ENCODE measurements at places on chromosomes 13 and 19.

- no peak for DNase-seq
These were observed 418.3 kb downstream of the DIAPH3 start for GRCh38 chr13:59745392-59745788.

GRCh38 chr13:85236413-85236812 lies 562.8 kb downstream of the SLITRK6 start:
- DNase-seq: no peak

DNA sequence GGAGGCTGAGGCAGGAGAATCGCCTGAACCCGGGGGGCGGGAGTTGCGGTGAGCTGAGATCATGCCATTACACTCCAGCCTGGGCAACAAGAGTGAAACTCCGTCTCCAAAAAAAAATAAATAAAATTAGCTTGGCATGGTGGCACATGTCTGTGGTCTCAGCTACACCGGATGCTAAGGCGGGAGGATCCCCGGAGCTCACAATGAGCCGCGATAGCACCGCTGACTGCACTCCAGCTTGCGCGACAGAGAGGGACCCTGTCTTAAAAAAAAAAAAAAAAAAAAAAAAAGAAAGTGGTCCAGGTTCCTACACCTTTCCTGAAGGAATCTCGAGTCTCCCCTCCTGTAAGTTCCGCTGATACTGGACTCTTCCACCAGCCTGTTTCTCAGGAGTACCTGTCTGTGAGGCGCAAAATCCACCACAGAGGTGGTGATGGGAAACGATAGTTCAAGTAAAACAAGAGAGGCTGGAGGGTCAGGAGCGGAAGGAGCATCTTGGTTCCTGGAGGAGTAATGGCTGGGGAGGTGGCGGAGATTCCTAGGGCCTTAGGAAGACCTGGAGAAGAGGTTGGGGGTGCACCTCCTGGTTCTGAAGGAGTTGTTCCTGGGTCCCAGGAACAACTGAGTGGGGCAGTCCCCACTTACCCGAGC lies 471 bp downstream of the FUT1 start:
- no peak for DNase-seq

- no peak for DNase-seq
These were observed 100.4 kb downstream of the SLC10A2 start for GRCh38 chr13:102965802-102966201.

DNA sequence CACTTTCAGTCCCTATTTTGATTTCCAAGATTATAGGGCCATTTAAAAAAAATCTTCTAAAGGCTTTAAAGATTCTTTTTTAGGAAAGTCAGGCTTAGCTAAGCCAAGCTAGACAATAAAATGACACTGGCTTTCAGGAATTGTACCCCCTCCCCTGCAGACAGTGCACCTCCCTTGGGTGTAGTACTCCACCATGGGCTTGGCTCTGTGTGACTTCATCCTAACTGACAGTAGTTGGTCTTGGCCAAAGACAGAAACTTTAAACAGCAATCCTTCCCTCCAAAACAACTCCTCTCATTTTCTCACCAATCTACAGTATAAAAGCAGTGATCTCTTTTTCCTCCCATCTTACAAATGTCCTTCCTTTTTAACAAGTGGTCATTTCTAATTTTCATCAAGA lies 283.0 kb downstream of the DNAJC15 start:
- no peak for DNase-seq

DNA sequence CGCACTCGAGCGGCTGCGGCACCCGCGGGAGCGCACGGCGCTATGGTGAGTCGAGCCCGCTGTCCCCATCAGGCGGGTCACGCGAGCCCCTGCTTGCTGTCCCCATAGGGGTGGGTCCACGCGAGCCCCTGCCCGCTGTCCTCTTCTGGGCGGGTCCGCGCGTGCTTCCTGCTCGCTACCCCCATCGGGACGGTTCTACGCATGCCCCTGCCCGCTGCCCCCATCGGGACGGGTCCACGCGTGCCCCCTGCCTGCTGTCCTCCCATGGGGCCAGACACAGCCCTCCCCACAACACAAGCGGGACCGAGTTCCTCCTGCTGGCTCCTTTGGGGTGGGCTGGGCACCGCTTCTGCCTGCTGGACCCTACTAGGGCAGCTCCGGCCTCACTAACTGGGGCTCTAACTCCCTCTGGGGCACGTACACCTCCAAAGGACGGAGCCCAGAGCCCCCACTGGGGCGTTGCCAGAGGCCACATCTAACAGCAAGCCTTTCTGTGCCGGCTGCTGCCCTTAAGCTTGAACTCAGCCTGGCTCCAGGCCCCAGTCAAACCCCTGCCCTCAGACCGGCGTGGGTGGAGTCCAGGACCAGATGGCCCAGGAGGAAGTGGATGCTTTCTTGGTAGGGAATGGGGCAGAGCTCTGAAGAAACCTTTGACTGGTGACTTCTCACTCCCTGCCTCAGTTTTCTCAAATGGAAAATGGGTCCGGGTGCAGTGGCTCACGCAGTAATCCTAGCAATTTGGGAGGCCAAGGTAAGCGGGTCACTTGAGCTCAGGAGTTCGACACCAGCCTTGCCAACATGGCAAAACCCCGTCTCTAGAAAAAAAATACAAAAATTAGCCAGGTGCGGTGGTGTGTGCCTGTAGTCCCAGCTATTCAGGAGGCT lies 722 bp downstream of the COLGALT1 start:
- DNase-seq: peak; percentile 82

DNA sequence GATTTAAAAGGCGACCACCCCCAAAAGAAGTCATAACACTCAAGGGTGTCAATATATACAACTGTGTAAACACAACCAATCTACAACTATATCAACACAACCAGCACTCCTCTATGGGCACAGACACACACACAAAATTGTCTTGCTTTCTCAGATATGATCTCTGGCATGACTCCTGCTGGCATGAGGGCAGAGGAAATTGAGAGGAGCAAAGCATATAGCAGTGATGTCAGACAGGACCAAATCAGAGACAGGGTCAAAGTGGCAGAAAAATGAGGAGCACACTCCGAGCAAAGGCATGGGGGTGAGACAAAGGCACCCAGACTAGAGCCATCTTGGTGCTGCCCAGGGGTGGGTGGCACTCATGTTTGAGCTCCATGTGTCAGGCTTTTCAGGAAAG lies 9.6 kb downstream of the IRGQ start:
- no peak for DNase-seq

- DNase-seq: no peak
These were observed 6.2 kb downstream of the NDUFA11 start for GRCh38 chr19:5897189-5897969.

DNA sequence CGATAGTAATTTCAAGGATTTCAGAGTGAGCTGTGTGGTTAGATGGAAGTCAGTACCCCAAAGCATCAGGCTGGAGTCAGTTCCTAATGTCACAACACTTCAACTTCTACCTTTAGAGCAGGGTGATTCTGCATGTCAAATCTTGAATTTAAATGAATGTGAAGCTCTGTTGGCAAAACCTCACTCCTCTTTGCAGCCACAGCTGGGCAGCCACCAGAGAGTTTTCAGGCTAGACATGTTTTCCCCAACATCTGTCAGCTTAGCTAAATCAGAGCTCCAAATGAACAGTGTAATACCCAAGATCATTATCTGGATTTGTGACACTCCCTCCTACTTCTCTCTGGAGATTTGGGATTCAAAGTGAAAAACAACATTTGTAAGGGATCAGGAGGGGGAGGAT lies 33.7 kb upstream of the OLFM4 start:
- no peak for DNase-seq

DNA sequence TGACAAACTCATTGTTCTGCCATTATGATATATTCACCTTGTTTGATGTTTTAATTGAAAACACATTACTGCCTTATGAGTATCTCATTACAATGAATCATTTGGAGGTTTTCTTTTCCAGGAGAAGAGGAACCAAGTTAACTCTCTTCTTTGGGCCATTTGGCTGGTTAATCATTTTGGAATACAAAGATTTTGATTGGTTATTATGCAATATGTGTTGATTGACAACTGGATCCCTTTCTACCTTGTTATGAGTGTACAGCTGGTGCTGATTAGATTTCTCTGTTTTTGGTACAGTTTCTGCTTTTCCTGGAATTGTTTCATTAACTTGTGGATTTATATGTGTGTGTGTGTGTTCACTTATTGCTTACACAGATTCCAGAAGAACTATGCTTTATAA lies 49.2 kb upstream of the RGCC start:
- DNase-seq: no peak

- no peak for DNase-seq
These were observed 10.2 kb downstream of the CAPN12 start for GRCh38 chr19:38734176-38734425.

GRCh38 chr13:89763005-89763404 lies 1584.5 kb upstream of the MIR17HG start:
- DNase-seq: no peak

GRCh38 chr13:105139380-105140285 lies 1395.8 kb downstream of the EFNB2 start:
- DNase-seq: peak; percentile 25

- DNase-seq: peak; percentile 70
These were observed 1.1 kb upstream of the FXYD3 start for GRCh38 chr19:35114353-35115176.

GRCh38 chr13:22064854-22065620 lies 394.2 kb downstream of the FGF9 start:
- no peak for DNase-seq

GRCh38 chr19:55643003-55643886 lies at the start of gene ZNF581:
Gene ZNF581 (plus strand): TSS chr19:55643649. CDS start chr19:55644572, 923 bp downstream.
- peak; percentile 81 for DNase-seq

- peak; percentile 81 for DNase-seq
These were observed 33.6 kb upstream of the NANOS3 start for GRCh38 chr19:13843104-13843921.

DNA sequence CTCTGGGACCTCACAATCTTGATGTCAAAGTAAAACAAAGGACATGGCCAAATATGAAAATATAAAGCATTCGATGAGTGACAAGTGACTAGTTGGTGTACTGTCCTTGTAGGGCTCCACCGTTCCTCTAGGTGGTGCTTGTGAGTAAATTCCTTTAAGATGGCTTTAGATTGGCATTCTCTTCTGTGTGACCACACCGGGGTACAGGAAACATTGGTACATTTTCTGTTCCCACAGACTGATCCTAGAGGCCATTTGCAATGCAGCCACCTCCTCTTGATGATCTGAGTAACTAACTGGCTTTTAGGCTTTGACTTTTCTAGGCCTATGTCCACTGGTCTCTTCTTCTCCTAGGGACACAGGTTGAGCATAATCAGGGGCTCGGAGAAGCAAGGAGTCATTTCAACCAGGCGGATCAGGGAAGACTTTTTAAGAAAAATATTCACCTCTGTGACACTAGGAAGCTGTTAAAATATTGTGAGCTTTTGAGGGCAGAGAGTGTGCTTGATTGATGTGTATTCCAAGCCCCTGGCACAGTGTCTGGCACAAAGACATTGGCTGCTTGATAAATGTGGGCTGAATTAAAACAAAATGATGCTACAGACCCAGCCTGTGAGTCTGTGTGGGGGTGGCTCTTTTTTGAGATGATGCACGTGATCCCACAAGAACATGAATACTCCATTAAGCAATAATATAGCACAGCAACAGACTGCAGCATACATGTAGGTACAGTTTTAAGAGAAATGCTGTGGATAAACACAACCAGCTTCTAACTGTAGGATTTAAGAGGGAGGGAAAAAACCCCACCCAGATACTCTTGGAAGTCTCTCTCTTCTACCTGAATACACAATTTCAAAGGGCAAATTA lies 21.0 kb downstream of the EPSTI1 start:
- DNase-seq: no peak

DNA sequence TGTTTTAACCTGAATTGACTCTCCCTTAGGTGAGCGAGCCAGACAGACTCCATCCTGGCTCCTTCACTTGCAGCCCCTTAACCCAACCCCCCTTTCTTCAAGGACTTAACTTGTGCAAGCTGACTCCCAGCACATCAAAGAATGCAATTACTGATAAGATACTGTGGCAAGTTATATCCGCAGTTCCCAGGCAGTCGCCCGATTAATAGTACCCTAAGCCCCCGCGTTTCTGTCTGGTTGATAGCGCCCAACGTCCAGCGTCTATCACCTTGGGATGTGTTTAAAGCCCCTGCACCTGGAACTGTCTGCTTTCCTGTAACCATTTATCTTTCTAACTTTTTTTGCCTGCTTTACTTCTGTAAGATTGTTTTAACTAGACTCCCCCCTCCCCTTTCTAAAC lies 6.2 kb downstream of the HSD17B14 start:
- DNase-seq: no peak

DNA sequence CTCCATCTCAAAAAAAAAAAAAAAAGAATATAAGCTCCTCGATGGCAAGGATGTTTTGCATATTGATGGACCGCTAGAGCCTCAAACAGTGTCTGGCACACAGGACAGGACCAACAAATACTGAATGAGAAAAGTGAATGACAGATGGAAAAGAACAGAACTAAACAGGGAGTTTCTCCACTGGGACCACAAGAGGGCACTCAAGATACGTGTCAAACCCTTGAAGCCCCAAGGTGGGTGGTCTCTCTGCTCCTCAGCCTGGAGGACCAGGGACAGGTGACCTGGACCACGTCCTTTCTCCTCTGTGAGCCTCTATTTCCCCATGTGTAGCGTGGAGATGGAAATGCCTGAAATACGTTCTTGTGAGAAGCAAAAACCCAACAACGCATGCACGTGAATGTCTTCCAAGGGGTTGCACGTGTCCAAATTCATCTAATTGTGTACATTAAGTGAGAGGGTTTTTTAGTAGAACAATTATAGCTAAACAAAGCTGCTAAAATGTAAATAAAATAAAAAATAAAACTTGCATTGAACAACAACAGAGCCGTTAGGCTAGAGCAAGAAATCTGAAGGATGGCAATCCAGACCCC lies 5.7 kb upstream of the CDC42EP5 start:
- no peak for DNase-seq

DNA sequence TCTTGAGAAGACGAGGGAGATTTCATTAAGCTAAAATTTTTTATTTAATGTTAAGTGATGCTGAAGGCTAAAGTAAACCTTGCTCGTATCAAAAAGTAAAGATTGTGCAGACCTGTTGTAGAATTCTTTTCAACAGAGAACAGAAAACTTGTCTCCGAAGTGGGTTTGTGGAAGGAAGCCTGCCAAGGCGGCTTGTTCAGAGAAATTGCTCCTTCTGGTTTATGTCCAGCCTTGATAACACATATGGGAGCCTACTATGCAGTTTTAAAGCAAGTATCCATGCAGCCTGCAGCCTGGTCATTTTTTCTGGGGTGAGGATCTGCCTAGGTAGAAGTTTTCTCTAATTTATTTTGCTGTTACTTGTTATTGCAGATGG lies 1.4 kb downstream of the MLNR start:
- no peak for DNase-seq

DNA sequence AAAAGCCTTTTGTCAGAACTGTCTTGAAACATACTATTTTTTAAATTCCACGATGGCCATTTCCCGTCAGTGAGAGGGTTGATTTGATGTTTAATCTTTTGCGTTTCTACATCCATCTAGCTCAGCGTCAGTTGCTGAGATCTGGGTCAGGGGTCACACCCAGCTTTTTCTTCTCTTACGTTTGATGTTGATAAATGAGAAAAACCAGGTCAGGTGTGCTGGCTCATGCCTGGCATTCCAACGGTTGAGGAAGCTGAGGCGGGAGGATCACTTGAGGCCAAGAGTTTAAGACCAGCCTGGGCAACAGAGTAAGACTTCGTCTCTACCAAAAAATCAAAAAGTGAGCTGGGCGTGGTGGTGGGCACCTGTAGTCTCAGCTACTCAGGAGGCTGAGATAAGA lies 168.9 kb downstream of the PTPRS start:
- DNase-seq: no peak
